Pancreas (tissue), 10 donors: ENCODE measurements at places on chromosomes 12 and 14. TPM values are rescaled to one million over a fixed set of nuclear protein-coding genes. Genes with fewer than 3 reads are reported as not detected.

The PRH2 gene
- total RNA-seq: not detected

The PYGL gene
- 2.9 TPM for total RNA-seq

The LRTM2 gene
- total RNA-seq: not detected

The TMTC2 gene
- 14.4 TPM for total RNA-seq

The KIF5A gene
- total RNA-seq: 0.95 TPM

The SLC25A47 gene
- not detected for total RNA-seq

The GALC gene
- total RNA-seq: 13.9 TPM

The SLC4A8 gene
- 3.0 TPM for total RNA-seq

The ZBTB42 gene
- total RNA-seq: 7.8 TPM

The NUBPL gene
- 5.9 TPM for total RNA-seq

The IFI27 gene
- 18.1 TPM for total RNA-seq

The FAM222A gene
- total RNA-seq: 3.9 TPM

The PMCH gene
- not detected for total RNA-seq

The AQP6 gene
- 0.06 TPM for total RNA-seq

The RESF1 gene
- 10.6 TPM for total RNA-seq

The CAPZA3 gene
- not detected for total RNA-seq

The PTPRB gene
- total RNA-seq: 4.1 TPM

The PITPNM2 gene
- 6.6 TPM for total RNA-seq

The GPR65 gene
- 1.2 TPM for total RNA-seq

The CCDC196 gene
- not detected for total RNA-seq

The CLEC6A gene
- total RNA-seq: not detected

The ANO2 gene
- total RNA-seq: 0.57 TPM

The GNG2 gene
- 3.2 TPM for total RNA-seq

The TMEM30B gene
- total RNA-seq: 18.3 TPM

The RNASE4 gene
- total RNA-seq: 16.4 TPM

The PPP4R4 gene
- total RNA-seq: 0.66 TPM

The LALBA gene
- not detected for total RNA-seq

The ATP23 gene
- 5.0 TPM for total RNA-seq

The SERPINA4 gene
- 88.5 TPM for total RNA-seq

The WNT1 gene
- total RNA-seq: not detected

The BMAL2 gene
- total RNA-seq: 8.0 TPM

The POTEG gene
- not detected for total RNA-seq

The PDZRN4 gene
- not detected for total RNA-seq

The TAS2R10 gene
- total RNA-seq: not detected

The GALNT8 gene
- total RNA-seq: 0.28 TPM

The IFNG-AS1 gene
- total RNA-seq: 0.22 TPM

The ACOT6 gene
- not detected for total RNA-seq

The RAD9B gene
- 0.16 TPM for total RNA-seq

The CLEC4D gene
- not detected for total RNA-seq

The PTPRQ gene
- 0.19 TPM for total RNA-seq

The SLC7A8 gene
- 29.4 TPM for total RNA-seq

The NPFF gene
- not detected for total RNA-seq

The IL26 gene
- total RNA-seq: not detected

The RNU4-1 gene
- 1,310 TPM for total RNA-seq

The ACSS3 gene
- 1.4 TPM for total RNA-seq

The CAPS2 gene
- total RNA-seq: 5.7 TPM

The MYF6 gene
- not detected for total RNA-seq

The GALNT6 gene
- total RNA-seq: 9.3 TPM

The UBE2N gene
- 16.2 TPM for total RNA-seq

The GYS2 gene
- not detected for total RNA-seq

The SCN8A gene
- 2.0 TPM for total RNA-seq

The FAM181A gene
- total RNA-seq: not detected

The TULP3 gene
- total RNA-seq: 7.1 TPM

The NRXN3 gene
- total RNA-seq: 2.5 TPM

The SLC38A4 gene
- total RNA-seq: 6.0 TPM

The NKX2-1 gene
- total RNA-seq: not detected

The KLHDC1 gene
- 3.8 TPM for total RNA-seq
